Nucleus accumbens (tissue), 56 donors: ENCODE measurements at places on chromosomes 4 and X.

DNA sequence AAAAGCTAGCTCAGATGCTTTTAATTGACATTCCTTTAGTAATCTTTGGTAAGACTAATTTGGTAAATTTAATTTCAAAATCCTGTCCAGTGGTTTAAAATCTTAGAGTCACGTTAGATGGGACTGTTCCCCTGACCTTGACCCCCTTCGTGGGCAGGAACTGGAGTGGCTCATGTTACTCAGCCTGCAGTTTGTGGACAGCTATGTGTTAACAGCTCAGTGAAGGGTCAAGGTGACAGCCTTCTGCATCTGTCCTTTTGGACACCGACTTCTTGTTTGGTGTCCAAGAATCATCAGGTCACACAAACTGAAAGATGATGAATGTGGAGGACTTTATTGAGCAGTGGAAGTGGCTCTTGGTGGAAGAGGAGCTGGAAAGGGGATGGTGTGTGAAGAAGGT lies 2.9 kb downstream of the ARSF start:
- no peak for DNase-seq

- no peak for DNase-seq
Measured at GRCh38 chr4:53928825-53929224, 135.6 kb downstream of the CHIC2 start.

GRCh38 chrX:11197671-11198070 lies 86.5 kb downstream of the HCCS start:
- no peak for DNase-seq

DNA sequence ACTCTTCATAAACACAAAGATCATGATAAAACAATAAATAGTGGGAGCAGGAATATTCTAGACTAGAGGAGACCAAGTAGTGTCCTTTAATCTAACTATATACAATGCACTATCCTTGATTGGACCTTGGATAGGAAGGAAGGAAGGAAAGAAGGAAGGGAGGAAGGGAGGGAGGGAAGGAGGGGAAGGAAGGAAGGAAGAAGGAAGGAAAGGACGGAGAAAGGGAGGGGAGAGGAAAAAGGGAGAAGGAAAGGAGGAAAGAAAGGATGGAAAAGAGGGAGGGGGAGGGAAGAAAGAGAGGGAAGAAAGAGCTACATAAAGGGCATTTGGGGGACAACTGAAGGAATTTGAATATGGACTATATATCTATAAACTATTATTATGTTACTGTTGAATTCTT lies 95.0 kb upstream of the SMARCAD1 start:
- no peak for DNase-seq

DNA sequence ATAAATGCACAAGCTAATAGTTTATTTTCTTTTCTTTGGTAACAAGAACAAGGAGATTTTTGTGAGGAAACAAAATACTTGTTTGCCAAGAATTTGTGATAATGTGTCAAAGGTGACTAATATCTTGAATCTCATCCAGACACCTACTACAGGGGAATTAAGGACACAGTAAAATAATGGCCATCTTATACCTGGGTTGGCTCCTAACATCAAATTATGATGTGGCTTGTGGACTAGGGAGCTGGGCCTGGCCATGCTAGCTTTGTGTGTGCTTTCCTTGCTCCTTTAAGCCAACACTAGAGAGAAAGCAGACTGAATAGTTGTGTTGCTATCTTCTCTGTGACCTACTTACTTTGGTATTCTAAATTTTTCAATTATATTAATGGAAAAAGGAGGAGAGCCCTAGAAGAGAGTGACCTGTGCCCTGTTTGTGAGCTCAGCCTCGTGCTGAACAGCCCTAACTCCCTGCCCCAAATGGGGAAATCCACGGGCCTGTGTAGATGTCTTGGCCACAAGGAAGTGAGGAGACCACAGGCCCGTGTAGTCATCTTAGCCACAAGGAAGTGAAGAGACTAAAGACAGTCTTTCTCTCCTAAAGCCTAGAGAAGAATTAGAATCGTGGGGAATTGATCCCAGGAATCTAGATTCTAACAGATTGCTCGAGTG lies 23.3 kb downstream of the ARHGAP24 start:
- no peak for DNase-seq

GRCh38 chr4:151658959-151659600 lies 101.7 kb downstream of the GATB start:
- no peak for DNase-seq

DNA sequence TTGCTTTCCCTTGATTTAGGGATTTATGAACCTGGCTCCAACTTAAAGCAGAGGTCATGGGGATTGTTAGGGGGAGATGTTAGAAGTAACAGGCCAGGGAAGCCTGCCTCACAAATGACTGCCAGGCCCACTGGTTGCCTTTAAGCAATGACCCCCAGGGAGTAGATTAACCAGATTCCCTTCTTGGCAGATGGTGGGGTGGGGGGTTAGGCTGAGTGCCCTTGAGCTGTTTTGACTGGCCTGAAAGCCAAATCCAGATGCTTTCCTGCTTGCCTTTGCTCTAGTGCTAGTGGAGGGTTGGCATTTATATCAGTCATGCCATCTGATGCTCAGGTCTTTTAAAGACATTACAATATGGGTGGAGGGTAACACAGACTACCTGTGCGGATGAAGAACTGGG lies 128.1 kb downstream of the TMEM164 start:
- DNase-seq = no peak

- DNase-seq = no peak
Measured at GRCh38 chr4:85151371-85151770, 184.9 kb upstream of the WDFY3 start.

DNA sequence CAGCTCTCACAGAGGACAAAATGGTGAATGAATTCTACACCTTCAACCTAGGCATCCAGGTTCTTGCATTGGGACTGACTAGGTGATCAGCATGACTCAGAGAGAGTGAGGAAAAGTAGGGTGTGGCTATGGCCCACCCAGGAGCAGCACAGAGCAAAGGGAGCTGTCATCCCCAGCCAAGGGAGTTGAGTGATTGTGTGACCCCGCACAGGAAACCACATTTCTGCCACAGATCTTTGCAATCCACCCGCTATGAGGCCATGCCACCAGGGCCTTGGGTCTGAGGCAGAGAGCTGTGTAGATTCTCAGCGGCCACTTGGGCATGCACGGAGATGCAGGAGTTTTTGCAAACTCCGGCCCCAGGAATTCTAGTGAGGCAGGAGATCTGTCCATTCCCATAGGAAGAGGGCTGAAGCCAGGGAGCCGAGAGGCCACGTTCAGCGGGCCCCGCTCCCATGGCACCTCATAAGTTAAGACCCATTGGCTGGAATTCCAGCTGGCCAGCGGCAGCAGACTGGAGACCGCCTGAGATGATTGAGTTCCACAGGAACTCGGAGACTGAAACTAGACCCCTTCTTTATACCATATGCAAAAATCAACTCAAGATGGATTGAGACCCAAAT lies 75.9 kb downstream of the NAA11 start:
- DNase-seq = no peak

- DNase-seq = no peak
Measured at GRCh38 chrX:2627272-2627867, 63.7 kb upstream of the CD99 start.

DNA sequence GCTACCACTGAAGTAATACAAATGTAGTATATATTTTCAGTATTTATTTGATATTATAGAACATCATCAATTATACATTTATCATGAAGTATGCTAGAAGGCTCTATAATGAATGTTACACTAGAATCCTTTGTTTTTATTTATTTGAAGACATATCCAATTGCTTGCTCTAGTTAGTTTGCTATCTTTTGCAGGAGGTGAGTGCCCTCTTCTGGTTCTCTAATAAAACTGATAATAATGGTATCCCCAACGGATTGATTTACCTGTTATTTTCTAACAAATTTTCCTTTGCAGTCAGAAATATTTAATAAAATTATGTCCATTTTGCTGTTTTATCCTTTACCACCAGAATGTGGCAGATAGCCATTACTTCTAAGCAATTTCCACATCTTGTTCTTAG lies 274.3 kb upstream of the TACR3 start:
- DNase-seq = no peak

GRCh38 chr4:169033660-169034059 lies 23.6 kb upstream of the CBR4 start:
- DNase-seq = no peak

DNA sequence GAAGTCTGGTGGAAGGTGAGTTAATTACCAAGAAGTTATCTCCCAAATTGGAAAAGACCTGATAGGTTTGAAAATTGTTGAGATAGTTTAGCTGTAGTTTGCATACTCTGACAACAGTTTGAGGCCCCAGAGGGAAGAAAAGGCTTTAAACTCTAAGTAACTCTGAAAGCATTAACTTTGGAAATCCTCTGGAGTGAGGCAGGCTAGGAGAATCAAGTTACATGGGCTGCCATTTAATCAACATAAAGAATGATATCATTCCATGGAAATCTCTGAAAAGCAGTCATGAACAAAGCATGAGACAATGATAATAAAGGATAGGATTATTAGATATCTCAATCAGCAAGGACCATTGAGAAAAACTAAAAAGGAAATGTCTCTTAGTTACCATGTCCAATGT lies 647.1 kb downstream of the ANKRD50 start:
- DNase-seq = no peak

DNA sequence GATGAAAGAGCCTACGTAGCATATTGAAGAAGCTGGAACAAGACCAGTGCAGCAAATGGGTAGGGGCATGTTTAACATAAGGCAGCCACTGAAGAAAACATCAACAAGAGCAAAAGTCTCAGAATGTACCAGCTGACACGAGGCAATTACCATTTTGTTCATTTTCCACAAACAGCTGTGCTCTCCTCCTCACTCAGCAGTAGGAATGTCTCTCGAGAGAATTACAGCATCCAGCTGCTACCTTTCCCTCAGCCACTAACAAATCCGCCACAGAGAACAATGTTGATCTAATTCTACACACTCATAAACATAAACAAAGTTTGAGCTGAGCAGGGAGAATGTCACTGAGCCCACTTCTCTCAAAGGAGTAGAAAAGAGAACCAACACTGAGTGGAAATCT lies 68.0 kb downstream of the OPHN1 start:
- no peak for DNase-seq

DNA sequence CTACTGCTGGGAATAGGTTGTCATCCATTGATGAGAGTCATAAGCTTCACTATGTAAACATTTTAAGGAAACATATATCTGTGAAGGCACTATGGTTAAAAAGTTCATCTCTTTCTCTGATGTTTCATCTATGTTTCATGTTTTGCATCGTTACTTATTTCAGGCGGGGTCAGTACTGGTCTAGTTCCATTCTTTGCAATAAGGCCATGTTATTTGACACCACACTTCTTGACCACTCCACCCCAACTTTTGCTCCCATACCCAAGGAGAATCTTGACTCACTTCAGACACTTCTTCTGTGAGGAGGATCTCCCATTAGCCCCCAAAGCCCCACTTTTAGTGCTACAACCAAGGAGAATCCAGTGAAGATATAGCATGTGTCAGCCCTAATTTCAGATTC lies 119.4 kb downstream of the GRIA3 start:
- DNase-seq = no peak

DNA sequence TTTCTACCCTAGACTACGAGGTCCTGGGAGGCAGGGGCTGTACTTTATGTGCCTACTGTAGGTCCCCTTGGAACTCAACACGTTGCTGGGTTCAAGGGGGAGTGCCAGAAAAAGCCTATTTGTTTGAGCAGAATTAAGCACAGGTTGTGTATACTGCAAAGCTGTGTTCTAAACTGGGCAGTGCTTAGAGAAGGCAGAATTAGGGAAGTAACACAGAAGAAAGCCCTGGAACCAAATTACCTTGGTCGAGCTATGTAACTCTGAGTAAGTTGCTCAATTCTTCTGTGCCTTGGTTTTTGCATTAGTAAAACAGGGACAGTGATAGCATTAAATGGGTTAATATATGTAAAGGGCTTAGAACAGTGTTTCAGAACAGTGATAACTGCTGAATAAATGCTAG lies 245.0 kb upstream of the SFRP2 start:
- DNase-seq = no peak

GRCh38 chrX:46630141-46630540 lies 56.6 kb downstream of the CHST7 start:
- DNase-seq = no peak

GRCh38 chr4:19259920-19260319 lies 991.8 kb upstream of the SLIT2 start:
- no peak for DNase-seq

DNA sequence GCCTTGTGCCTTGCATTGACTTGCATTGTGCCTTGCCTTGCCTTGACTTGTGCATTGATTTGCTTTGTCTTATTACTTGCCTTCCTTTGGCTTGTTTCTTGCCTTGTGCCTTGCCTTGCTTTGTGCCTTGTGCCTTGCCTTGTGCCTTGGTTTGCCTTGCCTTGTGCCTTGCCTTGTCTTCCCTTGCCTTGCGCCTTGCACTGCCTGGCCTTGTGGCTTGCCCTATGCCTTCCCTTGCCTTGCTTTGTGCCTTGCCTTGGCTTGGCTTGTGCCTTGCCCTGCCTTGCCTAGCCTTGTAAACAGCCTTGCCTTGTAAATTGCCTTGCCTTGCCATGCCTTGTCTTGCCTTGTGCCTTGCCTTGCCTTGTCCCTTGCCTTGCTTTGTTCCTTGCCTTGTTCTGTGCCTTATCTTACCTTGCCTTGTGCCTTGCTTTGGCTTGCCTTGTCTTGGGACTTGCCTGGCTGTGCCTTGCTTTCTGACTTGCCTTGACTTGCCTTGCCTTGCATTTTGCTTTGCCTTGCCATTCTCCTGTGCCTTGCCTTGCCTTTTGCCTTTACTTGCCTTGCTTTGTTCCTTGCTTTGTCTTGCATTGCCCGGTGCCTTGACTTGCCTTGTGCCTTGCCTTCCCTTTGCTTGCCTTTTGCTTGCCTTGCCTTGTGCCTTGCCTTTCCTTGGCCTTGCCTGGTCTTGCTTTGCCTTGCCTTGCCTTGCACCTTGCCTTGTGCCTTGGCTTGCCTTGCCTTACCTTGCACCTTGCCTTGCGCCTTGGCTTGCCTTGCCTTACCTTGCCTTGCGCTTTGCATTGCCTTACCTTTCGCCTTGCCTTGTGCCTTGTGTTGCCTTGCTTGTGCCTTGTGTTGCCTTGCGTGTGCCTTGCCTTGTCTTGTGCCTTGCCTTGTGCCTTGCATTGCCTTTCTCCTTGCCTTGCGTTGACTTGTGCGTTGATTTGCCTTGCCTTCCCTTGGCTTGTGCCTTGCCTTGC lies 97.5 kb downstream of the TAB3 start:
- no peak for DNase-seq

- no peak for DNase-seq
Measured at GRCh38 chrX:133661962-133662839, 246.9 kb upstream of the GPC4 start.

DNA sequence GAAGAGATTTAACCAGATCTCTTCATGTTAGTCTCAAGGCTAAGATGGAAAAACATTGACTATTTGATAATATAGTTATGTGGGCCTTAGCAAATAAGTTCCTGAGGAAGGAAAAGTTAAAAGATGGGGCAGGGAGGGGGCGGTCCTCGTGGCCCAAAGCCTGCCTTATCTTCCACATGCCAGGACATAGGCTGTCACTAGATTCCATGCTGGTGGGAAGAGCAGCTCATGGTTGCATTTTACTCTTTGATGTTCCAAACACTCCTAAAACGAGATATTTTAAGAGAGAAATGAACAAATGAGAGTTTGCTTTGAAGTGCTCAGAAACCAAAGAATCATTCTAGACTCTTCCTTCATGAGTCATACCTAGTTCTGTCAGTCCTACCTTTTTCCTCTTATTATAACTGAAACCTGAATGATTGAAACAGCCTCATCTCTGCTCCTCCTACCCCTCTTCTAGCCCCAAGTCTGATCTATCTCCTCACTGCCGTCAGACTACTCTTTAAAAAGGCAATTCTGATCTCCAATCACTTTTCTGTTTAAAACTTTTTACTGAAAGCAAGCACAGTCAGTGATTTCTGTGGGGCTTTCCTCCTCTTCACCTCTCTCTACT lies 25.1 kb downstream of the RAB9B start:
- DNase-seq = no peak

- no peak for DNase-seq
Measured at GRCh38 chr4:3644849-3645627, 112.8 kb upstream of the LRPAP1 start.
